ENCODE measurements at places on chromosomes 13 and 19.

- DNase-seq, result no peak
Observed at GRCh38 chr13:39699274-39699673, 43.8 kb downstream of the COG6 start.

GRCh38 chr13:71493189-71493588 is 373.8 kb downstream of the DACH1 start:
- no peak for DNase-seq

DNA sequence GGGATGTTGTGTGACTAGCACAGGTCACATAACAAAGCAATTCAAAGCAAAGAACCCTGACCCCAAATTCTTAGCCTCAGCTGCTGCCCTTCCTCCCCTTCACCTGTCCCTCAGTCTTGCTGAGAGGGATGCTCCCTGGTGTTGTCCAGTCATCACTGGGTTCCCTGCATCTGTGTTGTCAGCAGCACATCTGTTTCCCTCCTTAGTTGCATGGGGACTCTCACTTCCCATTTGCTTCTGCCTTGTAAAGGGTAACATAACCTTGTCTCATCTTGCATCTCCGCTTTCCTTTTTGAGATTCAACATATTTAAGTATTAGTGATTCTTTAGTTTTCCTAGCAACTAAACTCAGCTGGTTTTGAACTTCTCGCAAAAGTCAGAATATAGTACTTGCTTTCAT is 54.0 kb downstream of the SPATA13 start:
- DNase-seq, result no peak

GRCh38 chr13:49262634-49263033 is 14.9 kb downstream of the CDADC1 start:
- DNase-seq, result no peak

DNA sequence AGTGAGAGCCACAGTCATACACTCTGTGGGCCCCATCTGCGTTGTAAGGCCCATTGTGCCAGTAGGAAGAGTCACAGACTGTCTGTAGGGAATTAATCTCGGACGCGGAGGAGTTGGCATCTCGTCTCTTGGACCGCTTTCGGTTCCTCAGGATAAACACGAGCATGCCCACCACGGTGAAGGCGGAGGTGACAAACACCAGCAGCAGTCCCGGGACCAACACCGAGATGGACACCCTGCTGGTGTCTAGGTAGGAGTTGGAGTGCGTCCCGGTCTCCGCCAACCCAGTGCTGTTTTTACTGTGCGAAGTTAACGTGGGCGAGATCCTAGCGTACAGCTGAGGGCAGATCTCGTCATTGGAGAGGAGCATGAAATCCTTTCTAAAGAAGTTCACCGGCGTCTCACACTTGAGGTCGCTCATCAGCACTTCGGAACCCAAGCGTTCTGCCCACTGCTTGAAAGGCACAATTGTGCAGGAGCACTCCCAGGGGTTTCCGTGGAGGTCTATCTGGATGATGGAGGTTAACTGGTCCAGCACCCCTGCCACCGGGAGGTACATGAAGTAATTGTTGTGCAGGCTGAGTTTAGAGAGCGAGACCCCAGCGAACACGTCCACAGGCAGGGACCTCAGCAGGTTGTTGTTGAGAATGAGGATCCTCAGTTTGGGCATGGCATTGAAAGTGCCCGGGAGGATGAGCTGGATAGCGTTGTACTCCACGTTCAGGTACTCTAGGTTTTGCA is 2.7 kb downstream of the SLITRK1 start:
- no peak for DNase-seq

GRCh38 chr19:48310227-48310626 is 15.1 kb upstream of the EMP3 start:
- DNase-seq, result no peak

DNA sequence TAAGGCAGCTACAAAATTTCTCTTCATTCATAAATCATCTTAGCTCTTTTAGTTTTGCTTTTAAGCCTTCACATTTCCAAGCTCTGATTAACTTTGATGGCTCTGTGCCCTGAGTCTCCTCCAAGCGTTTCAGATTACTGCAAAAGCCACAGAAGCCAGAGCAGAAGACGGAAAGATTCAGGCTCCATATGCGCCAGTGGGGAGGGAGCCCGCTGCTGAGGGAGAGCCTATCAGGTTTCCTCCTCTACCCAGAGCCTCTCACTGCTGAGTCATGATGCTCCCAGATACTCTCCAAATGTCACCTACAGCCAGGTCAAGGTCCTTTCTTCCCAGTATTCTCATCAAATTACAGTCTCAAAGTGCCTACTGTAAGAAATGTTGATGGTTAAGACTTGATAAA is 193.6 kb downstream of the RAP2A start:
- DNase-seq, result no peak

- DNase-seq, result no peak
Observed at GRCh38 chr19:4089400-4089908, 22.8 kb upstream of the ZBTB7A start.

GRCh38 chr19:43441716-43442115 is 23.7 kb downstream of the LYPD3 start:
- DNase-seq, result no peak

DNA sequence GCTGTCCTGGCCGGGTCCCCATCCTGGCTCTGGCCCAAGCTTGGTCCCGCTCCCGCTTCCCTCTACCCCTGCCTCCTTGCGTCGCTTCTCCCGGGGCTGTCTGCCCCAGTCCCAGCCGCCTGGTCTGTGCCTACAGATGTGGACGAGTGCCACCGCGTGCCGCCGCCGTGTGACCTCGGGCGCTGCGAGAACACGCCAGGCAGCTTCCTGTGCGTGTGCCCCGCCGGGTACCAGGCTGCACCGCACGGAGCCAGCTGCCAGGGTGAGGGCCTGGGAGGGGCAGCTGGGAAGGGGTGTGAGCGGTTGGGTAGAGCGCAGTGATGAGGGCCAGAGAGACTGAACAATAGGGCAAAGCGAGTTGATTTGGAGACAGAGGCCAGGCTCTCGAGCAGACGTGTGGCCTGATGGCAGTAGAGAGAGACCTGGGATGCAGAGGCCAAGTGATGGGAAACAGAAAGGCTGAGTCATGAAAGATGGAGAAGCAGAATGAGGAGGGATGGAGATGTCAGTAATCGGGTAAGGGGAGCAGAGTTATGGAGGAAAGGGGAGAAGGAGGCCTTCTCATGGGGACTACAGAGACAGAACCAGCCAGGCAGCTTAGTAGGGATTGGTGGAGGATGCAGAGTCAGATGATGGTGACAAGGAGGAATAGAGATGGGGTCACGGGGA is 9.4 kb downstream of the LTBP4 start:
- DNase-seq, result no peak

- DNase-seq, result no peak
Observed at GRCh38 chr19:20325151-20325550, 158.1 kb downstream of the ZNF486 start.

GRCh38 chr19:42285541-42285941 is 16.4 kb upstream of the PRR19 start:
- DNase-seq, result no peak

DNA sequence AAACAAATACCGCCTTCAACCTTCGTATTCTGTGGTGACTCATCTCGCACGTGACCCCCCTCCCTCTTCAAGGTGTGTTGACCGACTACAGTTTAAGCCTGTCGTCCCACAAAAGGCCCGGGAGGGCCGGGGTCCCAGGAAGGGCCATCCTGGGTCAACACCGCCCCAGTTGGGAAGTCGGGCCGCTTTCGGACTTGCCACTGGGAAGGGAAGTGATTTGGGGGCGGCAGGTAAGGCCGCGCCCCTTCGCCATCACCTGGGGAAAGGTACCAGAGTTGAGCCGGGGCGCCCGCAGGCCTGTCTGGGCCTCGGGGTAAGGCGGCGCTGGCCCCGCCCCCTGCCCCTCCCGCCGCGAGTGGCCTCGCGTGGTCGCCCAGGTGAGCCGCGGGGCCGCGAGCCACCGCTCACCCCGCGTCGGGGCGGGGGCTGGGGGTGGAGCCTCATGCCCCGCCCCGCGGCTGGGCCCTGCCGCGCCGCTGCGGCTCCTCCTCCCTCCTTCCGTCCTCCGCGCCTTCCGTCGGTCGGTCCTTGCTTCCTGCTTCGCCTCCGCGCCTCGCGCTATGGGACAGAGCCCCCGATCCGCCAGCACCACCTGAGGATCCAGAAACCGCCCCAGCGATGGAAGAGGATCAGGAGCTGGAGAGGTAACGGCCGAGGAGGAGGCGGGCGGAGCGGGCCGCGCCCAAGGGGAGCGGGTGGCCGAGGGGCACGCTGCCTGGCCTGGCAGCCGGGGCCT is at the start of gene POLR1D:
Gene POLR1D, plus strand, starts transcription at position 527 of the 736 bp plus-strand sequence. Its CDS starts 92 bp downstream, at position 619.
- peak; percentile 89 for DNase-seq

DNA sequence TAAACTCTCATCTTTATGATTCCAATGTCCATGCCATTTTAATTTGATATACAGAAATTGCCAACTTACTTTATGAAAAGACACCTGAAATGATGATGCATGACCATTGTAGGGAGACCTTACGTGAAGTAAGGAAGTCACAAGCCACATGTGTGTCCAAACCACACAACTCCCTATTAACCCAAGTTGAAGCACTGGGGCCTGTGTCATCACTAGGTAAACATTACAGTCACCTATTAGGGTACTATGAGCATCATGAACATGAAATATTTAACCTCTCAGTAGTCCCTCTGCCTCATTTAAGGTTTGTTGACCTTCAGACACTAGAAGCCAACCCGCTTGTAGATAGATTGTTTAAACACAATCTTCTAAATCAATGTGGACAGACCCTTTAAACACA is 576.9 kb downstream of the IRS2 start:
- DNase-seq, result no peak

GRCh38 chr13:94992036-94992960 is 280.0 kb upstream of the SOX21 start:
- no peak for DNase-seq

DNA sequence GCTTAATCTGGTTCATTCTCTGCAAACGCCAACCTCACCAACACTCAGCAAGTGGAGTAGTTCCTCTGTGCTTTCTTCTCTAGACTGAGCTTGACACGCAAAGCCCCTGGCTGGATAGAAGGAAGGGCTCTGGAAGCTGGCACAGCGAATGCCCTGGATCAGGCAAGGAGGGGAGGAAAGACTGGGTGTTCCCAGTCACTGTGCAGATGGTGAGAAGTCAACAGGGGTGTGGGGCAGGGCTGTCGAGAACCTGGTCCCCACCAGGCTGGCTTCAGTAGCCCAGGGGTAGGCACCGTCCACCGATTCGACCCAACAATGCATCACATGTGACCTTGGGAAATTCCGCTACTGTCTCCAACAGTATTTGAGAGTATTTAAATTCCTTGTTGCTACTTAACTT is 65.5 kb downstream of the TSHZ3 start:
- no peak for DNase-seq

DNA sequence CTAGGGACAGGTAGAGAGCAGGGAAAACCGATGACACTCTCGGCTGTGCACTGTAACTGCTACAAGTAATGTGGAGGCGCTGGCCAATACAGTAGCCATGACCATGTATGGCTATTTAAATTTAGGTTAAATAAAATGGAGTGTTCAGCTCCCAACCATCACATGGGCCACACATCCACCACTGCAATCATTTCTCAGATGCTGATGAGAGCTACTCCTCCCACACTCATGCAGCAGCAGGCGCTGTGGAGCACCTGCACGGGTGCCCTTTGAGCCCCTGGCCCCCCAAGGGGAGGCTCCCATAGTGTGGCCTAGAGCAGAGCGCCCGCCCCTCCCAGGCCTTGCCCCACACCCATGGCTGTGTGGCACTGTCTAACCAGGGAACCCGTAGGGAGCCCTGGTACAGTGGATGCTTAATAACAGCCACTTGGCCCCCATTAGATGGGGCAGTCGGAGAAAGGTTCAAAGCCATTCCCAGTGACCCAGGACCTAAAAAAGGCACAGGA is 6.0 kb downstream of the ACP4 start:
- DNase-seq, result no peak

- DNase-seq, result no peak
Observed at GRCh38 chr13:36261976-36262375, 35.6 kb downstream of the CCDC169 start.
